ENCODE measurements at places on chromosomes 11 and 22.

GRCh38 chr22:43078522-43078921, 10.7 kb downstream of the TTLL1 start:
- DNase-seq = no peak

DNA sequence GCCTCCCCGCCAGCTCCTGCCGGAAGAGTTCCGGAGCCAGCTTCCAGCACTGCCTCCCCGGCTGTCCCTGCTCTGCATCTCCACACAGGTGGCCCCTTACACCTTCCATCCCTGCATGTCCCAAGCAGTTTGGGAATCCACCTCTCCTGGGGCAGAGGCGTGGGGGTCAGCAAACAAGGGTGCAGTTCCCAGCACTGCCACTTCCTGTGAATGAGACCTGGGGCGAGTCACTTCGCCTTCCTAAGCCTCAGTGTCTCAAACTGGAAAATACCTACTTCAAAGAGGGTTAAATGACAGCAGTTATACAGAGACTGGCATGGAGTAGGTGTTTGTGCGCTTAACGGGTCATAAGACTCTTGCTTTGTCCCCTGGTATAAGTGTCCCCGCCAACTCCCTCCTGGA, 5.2 kb downstream of the CYTH4 start:
- no peak for DNase-seq

- DNase-seq = no peak
Measured at GRCh38 chr11:126647735-126648134, 292.2 kb downstream of the ST3GAL4 start.

GRCh38 chr11:86175191-86175590, 69.4 kb upstream of the EED start:
- peak; percentile 66 for DNase-seq

DNA sequence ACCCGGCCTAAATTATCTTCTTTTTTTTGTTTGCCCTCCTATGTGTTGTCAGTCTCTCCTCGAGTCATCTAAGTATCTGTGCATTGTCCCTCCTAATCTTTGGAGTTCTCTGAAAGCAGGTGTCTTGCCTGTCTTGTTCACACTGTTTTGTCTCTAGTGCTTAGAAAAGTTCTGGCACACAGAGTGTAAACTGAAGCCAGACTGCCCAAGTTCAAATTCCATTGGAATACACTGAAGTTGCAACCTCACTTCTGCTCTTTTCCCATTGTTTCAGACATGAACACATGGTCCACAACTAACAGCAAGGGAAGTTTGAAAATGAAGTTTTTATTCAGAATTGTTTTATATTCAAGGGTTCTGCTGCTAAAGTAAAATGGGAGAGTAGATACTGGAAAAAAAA, 38.7 kb downstream of the PAX6 start:
- DNase-seq = no peak

DNA sequence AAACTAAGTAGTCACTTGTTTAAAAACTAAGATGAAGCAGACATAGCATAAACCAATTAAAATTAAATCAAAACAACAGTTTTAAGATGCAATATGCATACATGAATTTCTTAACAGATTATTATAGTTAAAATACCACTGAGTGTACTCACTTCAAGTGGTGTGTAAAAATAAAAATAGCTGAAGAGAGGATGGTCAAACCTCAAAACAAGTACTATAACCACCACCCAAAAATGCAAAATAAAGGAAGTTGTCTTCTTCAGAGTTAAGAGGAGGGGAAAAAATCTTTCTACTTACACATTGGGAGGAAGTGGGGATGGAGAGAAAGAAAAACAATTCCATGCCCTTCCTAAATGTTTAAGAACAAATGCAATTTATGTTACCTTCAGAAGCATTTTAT, 31.9 kb downstream of the RRAS2 start:
- no peak for DNase-seq

- DNase-seq = peak; percentile 31
Measured at GRCh38 chr11:76248210-76248609, 41.9 kb upstream of the WNT11 start.

- DNase-seq = no peak
Measured at GRCh38 chr11:34267013-34267412, 90.8 kb downstream of the ABTB2 start.

GRCh38 chr11:13889552-13890249, 72.8 kb upstream of the SPON1 start:
- no peak for DNase-seq

GRCh38 chr11:65279741-65280440, 18.1 kb downstream of the POLA2 start:
- no peak for DNase-seq

All from hematopoietic multipotent progenitor cell treated with erythropoietin and hydrocortisone succinate and interleukin-3 and kit ligand, for 17 days (in vitro differentiated cells).